ENCODE measurements at places on chromosomes 2 and 18.
A peak's percentile ranks its signal among the peaks of the same experiment; 100 is the strongest.

DNA sequence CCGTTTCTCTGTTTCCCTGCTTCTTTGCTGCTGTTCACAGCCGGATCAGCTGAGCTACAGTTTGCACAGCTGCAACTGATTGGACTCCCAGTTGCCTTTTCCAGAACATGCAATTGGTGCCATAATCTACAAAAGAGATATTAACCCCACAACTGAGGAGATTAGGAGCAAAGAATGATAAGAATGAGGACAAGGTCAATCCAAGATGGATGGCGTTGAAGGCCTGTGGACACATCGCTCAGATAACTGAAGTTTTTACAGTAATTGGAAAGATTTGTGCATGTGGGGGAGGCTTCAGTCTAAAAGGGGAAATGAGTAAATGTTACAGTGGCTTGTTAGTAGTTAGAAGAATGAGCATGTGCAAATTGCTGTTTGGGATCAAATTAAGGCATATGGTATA is 263.2 kb downstream of the TGIF1 start:
- no peak for DNase-seq

DNA sequence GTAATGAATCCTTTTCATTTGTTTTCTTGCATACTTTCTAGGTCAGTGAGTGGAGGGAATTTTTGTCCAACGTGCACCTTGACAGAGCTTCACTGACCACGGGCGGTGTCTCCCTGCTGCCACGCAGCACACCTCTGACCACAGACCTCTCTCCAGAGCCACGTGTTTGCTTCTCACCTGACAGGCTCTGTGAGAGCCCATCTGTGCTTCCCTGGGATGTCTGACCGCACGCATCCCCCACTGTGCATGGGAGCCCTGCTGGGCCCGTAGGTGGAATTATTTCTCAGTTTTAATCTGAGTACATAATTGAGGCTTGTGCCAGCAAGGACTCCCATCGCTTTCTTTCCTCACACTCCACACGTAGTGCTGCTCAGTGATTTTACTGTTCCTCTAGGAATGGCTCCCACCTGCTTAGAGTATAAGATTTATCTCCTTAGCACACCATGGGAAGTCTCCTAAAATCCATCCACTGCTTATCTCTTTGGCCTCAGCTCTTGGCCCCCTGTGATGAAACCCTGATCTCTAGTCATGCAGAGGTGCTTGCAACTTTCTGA is 482.6 kb downstream of the TSN start:
- DNase-seq, result no peak

- no peak for DNase-seq
Measured at GRCh38 chr18:37567994-37568359, 2.4 kb upstream of the CELF4 start.

- DNase-seq, result no peak
Measured at GRCh38 chr2:151374436-151374835, 17.0 kb downstream of the TNFAIP6 start.

- DNase-seq, result no peak
Measured at GRCh38 chr2:27155069-27155520, 6.3 kb downstream of the TCF23 start.

GRCh38 chr2:25228848-25229278 is 60.5 kb upstream of the POMC start:
- DNase-seq, result peak; percentile 25

GRCh38 chr2:1869987-1870386 is 125.7 kb upstream of the PXDN start:
- DNase-seq, result no peak
